CD4-positive, alpha-beta T cell treated with Interferon alpha-2 for 1 hour (primary cell): ENCODE measurements at places on chromosomes 6 and 20.

DNA sequence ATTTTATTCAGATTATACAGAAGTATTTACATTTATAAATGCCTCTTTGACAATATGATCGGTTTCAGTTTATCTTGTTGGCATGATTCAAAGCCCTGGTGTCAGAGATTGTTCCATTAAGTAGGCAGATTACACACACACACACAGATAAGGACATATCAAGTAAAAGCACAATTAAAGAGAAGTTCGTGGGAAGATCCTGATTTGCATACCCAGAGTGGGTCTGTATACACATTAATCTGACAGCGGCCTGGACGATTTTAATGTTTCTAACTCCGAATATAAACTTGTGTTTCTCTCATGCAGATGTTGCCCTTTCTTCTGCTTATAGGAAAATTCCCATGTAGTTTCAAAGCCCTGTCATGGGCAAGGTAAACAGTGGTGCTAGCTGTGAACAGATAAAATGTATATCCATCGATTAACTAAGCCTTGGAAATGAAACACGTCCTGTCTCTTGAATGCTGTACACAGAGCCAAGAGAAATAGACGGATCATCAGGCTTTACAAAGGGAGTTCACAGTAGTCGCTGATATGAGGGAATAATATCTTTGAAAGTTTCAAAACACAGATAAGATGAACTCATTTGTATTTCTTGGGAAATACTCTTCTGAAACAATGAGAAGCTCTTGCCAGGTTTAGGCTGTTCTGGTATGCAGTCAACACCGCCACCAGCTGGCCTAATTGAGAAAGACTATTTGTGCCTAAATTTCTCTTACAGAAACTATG, 108.2 kb upstream of the GMDS start:
- DNase-seq: peak; percentile 26

DNA sequence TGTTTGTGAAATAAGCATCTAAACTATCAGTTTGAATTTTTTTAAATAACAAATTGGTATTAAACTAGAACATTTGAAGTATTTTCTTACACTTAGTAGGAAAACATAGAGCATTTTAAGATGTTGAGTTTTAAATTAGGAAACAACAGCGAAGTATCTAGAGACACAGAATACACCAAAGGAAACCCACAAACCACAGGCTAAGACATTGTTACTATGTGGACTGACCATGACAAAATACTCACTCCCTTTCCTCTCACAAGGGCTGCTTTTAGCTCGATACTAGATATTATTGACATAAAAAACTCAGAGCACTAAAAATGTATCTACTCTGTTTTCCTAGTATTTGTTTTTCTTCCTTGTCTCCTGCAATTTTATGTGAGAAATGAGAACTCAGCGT, 266.0 kb upstream of the CITED2 start:
- peak; percentile 2 for DNase-seq

DNA sequence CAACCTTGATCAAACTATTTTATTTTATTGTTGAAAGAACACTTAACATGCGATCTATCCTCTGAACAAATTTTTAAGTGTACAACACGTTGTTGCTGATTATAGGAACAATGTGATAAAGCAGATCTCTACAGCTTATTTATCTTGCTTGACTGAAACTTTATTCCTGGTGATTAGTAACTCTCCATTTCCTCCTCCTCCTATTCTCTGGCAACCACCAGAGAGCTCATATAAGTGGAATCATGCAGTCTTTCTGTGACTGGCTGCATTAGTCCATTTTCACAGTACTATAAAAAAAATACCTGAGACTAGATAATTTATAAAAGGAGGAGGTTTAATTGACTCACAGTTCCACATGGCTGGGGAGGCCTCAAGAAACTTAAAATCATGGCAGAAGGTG, 218.1 kb downstream of the LRFN2 start:
- DNase-seq: no peak

GRCh38 chr6:86848986-86849385, 88.3 kb upstream of the HTR1E start:
- DNase-seq: no peak

GRCh38 chr6:53236241-53236640, 87.6 kb upstream of the GCM1 start:
- DNase-seq: no peak

DNA sequence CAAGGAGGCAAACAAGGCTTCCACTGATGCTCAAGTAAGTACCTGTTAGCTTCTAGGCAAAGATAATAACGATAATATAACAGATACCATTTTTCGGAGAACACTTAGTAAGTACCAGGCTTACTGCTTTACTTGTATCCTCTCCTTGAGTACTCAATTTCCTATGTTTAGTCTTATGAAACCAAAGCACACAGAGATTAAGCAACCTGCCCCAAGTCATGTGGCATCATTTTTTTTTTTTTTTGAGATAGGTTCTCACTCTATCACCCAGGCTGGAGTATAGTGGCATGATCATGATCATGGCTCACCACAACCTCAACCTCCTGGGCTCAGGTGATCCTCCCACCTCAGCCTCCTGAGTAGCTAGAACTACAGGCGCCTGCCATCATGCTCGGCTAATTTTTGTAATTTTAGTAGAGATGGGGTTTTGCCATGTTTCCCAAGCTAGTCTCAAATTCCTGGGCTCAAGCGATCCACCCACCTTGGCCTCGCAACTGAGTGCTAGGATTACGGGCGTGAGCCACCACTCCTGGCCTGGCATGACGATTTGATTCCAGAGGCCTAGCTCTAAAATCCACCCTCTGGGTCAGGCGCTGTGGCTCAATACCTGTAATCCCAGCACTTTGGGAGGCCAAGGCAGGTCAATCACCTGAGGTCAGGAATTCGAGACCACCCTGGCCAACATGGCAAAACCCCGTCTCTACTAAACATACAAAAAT, 14.0 kb downstream of the SPAG4 start:
- no peak for DNase-seq
